Prostate gland (tissue), 2 donors: ENCODE measurements at places on chromosomes 6 and 20. TPM values are rescaled to one million over a fixed set of nuclear protein-coding genes. Genes with fewer than 3 reads are reported as not detected.
A peak's percentile ranks its signal among the peaks of the same experiment; 100 is the strongest.

DNA sequence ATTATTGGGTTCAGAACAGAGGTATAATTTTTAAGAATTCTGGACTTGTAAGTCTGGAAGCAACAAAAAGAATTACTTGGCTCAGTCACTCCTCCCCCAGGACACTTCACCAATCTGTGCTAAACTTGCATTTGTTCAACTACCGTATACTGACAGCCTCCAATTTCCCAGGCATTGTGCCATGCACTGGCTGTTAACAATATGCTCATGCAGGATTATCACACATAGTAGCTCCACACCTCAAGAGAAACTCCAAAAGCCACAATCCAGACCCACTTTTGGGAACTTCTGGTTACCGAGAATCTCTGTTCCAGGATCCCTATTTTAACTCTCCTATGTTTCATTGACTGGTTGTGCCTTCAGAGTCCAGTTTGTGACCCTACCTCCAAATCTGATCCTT lies 7.7 kb downstream of the ADGRF1 start:
- no peaks in the 10 kb centered on the region for H3K36me3 ChIP-seq
- H3K27ac ChIP-seq = no peak overlapping the region
- no peaks in the 10 kb centered on the region for H3K4me1 ChIP-seq
- H3K27me3 ChIP-seq = no peaks in the 10 kb centered on the region

- H3K4me1 ChIP-seq = no peaks in the 10 kb centered on the region
- H3K27ac ChIP-seq = no peak overlapping the region
- H3K4me3 ChIP-seq = no peak overlapping the region
- H3K36me3 ChIP-seq = no peaks in the 10 kb centered on the region
These were observed 24.3 kb upstream of the HLA-DRB5 start for GRCh38 chr6:32554116-32554965.

DNA sequence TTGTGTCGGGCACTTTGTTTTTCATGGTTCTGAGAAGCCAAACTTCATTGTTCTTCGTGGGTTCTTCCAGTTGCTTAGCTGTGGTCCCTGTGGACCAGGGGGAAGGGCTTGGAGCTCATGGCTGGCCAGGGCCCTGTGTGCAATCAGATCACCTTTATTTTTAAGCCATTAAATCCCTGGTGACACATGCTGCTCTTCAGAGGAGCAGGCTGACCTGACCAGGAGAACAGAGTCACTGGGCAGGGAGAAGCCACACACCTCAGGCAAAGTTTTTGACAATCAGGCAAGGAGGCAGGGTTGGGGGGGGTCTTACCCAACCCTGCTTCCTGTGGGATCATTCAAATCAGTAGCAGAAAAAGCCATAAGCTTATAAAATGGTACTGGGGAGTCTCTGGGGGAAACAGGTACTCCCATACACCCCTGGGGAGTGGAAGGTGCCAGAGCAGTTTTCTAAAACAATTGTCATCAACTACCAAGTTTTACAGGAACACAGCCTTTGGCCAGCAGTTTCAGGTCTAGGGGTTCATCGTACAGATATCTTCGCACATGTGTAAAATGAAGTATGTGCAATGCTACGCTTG lies 37.0 kb upstream of the PREX1 start:
- no peak overlapping the region for H3K4me3 ChIP-seq
- no peak for DNase-seq
- no peaks in the 10 kb centered on the region for H3K36me3 ChIP-seq
- H3K27me3 ChIP-seq = no peaks in the 10 kb centered on the region

Gene CENPW
- 2.1 TPM for total RNA-seq

Gene DYNLT1
- total RNA-seq = 138 TPM

Gene FOXQ1
- 38.6 TPM for total RNA-seq

DNA sequence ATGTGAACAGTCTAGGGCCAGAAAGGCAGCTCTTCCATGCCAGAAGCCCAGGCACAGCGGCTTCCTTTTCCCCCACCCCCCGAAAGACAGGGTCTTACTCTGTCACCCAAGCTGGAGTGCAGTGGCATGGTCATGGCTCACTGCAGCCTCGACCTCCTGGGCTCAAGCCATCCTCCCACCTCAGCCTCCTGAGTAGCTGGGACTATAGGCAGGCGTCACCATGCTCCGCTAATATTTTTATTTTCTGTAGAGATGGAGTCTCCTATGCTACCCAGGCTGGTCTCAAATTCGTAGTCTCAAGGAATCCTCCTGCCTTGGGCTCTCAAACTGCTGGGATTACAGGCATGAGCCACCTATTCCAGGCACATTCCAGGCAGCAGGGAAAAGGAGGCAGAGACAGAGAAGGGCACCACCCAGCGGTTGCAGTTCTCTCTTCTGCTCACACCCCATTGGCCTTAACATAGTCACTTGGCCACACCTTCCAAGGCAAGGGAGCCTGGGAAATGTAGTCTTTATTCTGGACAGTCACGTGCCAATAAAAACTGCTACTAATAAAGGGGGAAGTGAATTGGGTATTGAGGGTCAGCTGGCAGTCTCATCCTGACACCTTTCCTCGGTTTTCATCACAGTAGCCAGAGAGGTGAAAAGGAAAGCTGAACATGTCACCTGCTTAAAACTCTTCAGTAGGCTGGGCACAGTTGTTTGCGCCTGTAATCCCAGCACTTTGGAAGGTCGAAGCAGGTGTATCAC lies 205.9 kb downstream of the ZMYND8 start:
- H3K4me3 ChIP-seq = no peak overlapping the region
- H3K27ac ChIP-seq = no peak overlapping the region
- no peaks in the 10 kb centered on the region for H3K27me3 ChIP-seq
- H3K4me1 ChIP-seq = no peaks in the 10 kb centered on the region

Gene LST1
- 3.1 TPM for total RNA-seq

- peak overlapping the region; percentile 74 for H3K27ac ChIP-seq
- no peak for DNase-seq
- no peaks in the 10 kb centered on the region for H3K4me1 ChIP-seq
- H3K27me3 ChIP-seq = no peaks in the 10 kb centered on the region
- H3K36me3 ChIP-seq = no peaks in the 10 kb centered on the region
- H3K4me3 ChIP-seq = no peak overlapping the region
These were observed 11.5 kb downstream of the WFDC3 start for GRCh38 chr20:45780159-45780558.

- no peak for DNase-seq
- H3K27ac ChIP-seq = no peak overlapping the region
These were observed 446.0 kb downstream of the QKI start for GRCh38 chr6:163860287-163861081.

GRCh38 chr6:129429956-129430355 lies 280.0 kb downstream of the ARHGAP18 start:
- H3K27ac ChIP-seq = no peak overlapping the region
- H3K4me1 ChIP-seq = no peaks in the 10 kb centered on the region
- no peak for DNase-seq
- no peak overlapping the region for H3K4me3 ChIP-seq
- no peaks in the 10 kb centered on the region for H3K27me3 ChIP-seq
- no peaks in the 10 kb centered on the region for H3K36me3 ChIP-seq

- H3K27me3 ChIP-seq = no peaks in the 10 kb centered on the region
- no peak overlapping the region for H3K4me3 ChIP-seq
- DNase-seq = no peak
- no peak overlapping the region for H3K27ac ChIP-seq
- H3K4me1 ChIP-seq = no peaks in the 10 kb centered on the region
These were observed 36.6 kb downstream of the NUDT3 start for GRCh38 chr6:34355889-34356288.

Gene WDR46
- 47.2 TPM for total RNA-seq

DNA sequence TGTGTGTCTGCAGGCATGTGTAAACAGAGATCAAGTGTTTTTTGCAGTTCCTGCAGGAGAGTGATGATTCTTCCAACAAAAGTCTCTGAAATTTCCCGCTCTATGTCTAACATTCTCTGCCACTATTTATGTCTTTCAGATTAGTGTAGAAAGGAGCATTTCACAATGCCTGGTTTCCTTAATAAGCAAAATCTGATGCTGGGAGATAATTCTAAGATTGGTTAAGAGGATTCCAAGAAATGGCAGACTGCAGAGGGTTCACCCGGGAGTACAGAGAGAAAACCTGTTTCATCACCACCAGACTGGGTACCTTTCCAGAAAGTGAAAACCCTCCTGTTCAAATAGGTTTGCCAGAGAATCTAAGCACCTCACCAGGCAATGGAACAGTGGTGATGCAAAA lies 62.7 kb downstream of the FOXC1 start:
- no peak overlapping the region for H3K27ac ChIP-seq
- no peak for DNase-seq
- H3K27me3 ChIP-seq = no peaks in the 10 kb centered on the region
- no peak overlapping the region for H3K4me3 ChIP-seq
- no peaks in the 10 kb centered on the region for H3K36me3 ChIP-seq

GRCh38 chr6:38187811-38188590 lies 368.5 kb downstream of the ZFAND3 start:
- H3K4me1 ChIP-seq = no peaks in the 10 kb centered on the region
- no peak for DNase-seq
- H3K27ac ChIP-seq = no peak overlapping the region
- H3K27me3 ChIP-seq = no peaks in the 10 kb centered on the region
- no peaks in the 10 kb centered on the region for H3K36me3 ChIP-seq

DNA sequence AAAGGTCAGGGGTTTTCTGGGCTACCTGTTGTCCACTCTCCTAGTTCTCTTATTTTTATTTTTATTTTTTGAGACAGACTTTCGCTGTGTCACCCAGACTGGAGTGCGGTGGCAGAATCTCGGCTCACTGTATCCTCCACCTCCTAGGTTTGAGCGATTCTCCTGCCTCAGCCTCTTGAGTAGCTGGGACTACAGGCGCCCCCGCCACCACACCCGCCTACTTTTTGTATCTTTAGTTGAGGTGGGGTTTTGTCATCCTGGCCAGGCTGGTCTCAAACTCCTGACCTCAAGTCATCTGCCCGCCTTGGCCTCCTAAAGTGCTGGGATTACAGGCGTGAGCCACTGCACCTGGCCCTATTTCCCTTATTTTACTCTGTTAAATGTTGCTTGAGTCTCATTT lies 149.0 kb downstream of the EYA4 start:
- H3K36me3 ChIP-seq = no peaks in the 10 kb centered on the region
- no peaks in the 10 kb centered on the region for H3K27me3 ChIP-seq
- no peak overlapping the region for H3K4me3 ChIP-seq
- DNase-seq = no peak

Gene SLC26A8
- total RNA-seq = 15.2 TPM

Gene DEFB124
- total RNA-seq = not detected

DNA sequence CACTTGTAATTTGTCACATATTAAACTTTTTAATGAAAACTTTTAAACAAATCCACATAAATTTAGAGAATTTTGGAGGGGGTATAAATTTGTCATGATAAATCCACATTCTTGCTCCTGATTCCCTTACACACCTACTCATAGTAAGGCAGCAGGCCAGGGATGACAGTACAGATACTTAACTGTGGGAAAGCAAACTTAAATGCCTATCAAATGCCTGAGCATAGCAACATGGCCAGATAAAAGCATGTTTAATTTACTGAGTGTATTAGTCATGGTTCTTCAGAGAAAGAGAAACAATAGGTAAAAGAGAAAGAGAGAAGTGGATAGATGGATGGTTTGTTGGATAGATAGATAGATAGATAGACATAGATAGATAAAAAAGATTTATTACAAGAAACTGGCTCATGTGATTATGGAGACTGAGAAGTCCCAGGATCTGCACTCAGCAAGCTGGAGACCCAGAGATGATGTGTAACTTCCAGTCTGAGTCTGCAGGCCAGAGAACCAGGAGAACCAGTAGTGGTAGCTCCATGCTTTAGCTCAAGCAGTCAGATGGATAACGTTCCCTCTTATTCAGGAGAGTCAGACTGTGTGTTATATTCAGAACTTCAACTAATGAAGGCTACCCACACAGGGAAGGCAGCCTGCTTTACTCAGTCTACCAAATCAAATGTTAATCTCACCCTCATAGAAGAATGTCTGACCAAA lies 15.9 kb upstream of the ADGRF1 start:
- H3K4me3 ChIP-seq = no peak overlapping the region
- no peaks in the 10 kb centered on the region for H3K4me1 ChIP-seq
- H3K36me3 ChIP-seq = no peaks in the 10 kb centered on the region

Gene HNF4A
- not detected for total RNA-seq

DNA sequence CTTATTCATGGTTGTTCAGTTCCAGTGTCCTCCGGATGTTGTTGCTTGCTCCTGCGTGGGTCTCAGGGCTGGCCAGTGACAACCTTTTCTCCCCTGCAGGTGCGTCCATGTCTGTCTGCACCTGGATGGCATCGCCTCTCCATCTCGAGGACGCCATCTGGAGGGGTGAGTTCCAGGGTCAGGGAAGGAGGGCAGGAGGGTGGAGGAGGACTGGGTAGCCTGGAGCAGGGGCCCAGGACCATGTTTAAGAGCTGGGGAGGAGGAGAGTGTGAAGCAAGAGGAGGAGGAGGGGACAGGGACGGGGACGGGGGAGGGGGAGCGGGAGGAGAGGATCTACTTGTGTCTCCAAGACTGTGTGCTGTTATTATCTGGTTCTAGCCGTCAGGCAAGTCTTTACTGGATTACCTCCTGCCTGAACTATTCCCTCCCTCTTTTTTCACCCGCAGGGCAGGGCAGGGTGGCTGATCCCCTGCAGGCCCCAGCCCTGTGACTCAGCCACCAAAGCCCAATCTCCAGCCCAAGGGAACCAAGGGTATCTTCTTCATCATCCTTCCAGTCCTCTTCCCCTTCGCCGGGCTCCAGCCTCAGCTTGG lies 32.2 kb upstream of the TULP1 start:
- H3K36me3 ChIP-seq = no peaks in the 10 kb centered on the region
- no peak for DNase-seq
- H3K27me3 ChIP-seq = no peaks in the 10 kb centered on the region
- no peak overlapping the region for H3K27ac ChIP-seq
- H3K4me3 ChIP-seq = no peak overlapping the region

GRCh38 chr6:12592634-12593033 lies 123.9 kb upstream of the PHACTR1 start:
- no peak overlapping the region for H3K4me3 ChIP-seq
- H3K27me3 ChIP-seq = no peaks in the 10 kb centered on the region
- H3K27ac ChIP-seq = no peak overlapping the region
- no peak for DNase-seq

DNA sequence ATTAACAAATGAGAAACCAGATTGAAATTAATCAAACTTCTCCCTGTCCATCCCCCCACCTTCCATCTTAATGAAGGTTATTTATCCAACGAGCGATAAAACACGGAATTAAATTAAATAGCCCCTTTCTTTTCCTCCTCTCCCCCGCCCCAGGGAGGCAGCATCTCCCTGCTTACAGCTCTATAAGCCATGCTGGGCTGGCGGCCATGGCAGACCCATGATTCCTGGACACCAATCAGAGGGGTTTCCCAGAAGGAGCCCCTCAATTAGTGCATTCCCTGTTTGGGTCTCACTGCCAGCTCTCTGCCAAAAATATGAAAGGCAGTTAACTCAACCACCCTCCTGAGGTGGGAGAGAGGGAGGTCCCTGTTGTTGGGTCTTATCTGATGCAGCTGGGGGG lies 33.8 kb downstream of the GRM4 start:
- H3K27ac ChIP-seq = no peak overlapping the region
- H3K4me3 ChIP-seq = no peak overlapping the region
- peaks cover 3% of the 10 kb centered on the region for H3K27me3 ChIP-seq
- H3K4me1 ChIP-seq = no peaks in the 10 kb centered on the region

GRCh38 chr20:17497821-17498580 lies 33.2 kb downstream of the BFSP1 start:
- DNase-seq = no peak
- no peaks in the 10 kb centered on the region for H3K27me3 ChIP-seq
- no peaks in the 10 kb centered on the region for H3K36me3 ChIP-seq
- no peaks in the 10 kb centered on the region for H3K4me1 ChIP-seq
- H3K4me3 ChIP-seq = no peak overlapping the region
